Mammary epithelial cell (primary cell): ENCODE measurements at places on chromosomes 1 and 21.

DNA sequence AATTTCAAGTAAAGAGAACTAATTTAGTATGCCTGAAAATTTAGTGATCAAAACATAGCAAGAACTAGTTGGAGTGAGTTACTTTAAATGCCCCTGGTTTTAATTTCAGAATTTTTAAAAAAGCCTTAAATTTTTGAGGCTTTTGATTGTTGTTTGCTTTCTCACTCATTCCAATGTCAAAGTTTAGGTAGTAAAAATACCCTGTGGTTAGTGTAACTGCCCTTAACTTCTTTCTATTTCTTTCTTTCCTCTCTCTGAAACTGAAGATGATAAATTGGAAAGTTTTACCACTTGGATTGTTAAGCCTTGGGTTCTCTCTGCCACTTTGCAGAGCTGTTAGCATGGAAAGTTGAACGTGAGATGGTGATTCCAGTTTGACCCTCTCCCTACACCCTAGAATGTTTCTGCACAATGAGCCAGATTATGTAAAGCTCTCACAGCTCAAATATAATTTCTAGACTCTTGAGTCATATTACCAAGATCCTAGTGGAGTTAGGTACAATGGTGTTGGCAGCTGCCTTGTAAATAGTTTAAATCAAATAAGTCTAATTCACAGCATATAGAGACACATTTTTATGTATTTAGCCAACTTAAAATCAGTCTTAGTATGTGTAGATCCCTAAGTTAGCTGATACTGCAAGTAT, 192.4 kb upstream of the SGIP1 start:
- DNase-seq, result no peak

DNA sequence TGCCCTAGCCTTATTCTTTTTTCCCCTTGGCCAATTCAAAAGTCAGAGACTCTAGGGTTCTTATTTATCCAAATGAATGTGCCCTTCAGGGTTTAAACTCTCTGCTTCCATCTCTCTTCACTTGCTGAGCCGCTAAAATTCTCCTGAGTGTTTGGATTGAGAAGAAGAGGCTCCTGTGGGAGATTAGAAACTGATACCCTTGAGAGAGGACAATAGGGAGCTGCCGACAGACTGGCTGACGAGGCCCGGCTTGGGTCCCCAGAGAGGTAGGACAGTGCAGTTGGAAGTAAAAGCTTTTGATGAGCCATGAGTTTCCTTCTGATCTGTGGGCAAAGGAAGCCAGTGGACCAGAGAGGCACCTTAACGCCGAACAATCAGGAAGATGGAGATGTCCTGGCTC, 41.3 kb upstream of the UBE2U start:
- DNase-seq, result no peak

DNA sequence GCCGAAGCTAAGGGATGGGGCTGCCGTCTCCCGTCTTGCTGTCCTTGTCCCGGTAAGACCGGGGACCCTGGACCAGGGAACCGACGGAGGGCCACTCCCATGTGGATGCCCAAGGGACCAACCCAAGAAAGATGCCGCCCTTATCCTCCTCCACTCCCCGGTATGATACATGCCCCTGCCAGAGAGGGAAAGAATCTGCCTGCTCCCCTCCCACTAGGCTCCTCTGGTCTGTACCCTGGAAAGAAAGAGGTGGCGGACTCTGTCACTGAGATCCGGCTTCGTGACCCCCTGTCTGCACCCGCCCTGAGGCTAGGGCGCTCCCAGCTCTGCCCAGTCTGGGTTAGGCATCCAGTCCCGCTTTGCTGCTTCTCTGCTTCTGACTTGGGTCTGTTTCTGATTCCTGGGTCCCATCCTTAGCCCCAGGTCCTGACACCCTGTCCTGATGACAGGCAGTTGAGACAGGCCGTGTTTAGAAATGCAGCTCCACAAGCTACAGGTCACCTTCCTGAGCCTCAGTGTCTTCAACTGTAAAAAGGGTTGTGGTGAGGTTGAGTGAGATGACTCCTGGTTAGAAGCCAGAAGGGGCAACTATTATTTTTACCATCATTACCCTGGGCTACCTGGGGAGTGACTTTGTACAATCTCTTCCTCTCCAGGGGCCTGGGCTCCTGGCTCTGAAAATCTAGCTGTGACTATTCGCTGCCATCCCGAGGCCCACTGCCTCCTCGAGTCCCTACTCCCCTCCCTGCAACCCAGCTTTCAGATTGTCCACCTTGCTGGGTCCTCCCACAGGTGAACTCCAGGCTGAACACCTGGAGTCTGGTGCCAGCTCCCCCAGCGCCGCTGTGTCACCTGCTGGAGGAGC, 3.7 kb downstream of the MATN1 start:
- DNase-seq, result no peak

DNA sequence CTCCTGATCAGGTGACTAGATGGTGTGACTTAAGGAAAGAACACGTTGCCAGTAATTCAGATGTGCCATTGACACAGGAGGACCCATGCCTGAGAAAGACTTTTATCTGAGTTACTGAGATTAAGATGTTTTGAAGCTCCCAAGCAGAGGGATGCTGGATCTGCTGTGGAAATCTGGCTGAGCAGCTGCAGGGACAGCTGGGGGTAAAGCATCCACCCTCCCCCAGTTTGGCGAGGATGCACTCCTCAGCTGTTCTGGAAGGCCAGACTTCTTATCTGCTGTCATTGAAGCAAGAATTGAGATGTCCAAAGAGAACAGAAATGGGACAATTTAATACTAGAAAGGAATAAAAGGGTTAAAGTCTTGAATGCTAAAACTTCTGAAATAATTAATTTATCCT, 25.7 kb downstream of the TTC3 start:
- DNase-seq, result no peak

DNA sequence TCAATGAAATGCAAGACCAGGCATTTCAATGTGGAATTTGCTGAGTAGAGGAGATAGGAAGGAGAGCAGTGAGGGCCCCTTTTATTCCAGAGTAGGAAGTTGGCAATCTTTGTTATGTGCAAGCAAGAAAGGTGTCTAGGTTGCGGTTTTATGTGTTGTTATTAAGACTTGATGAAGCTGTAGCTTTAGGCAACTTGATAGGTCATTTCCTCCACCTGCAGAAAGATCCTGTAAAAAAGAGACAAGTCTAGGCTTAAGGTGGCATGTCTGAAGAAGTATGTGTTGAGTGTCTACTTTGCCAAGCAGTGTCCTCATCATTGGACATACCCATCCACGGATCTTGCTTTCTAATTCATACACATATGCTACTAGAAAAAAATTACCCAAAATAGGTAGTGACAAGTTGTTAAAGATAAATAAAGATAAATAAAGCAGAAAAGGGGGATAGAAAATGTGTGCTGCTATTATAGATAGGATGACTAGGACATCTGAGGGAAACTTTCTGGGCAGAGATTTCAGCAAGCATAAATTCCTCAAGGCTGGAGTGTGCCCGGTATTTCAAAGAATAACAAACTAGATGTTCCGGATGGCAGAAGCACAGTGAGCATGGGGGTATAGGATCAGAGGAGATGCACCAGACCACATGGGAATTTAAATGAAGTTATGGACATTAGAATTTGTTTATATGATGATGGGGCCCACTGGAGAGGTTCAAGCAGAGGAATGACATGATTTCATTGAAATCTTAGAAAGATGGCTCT, 335.0 kb downstream of the TGFB2 start:
- DNase-seq, result peak; percentile 63

- DNase-seq, result no peak
These were observed 213.5 kb downstream of the RPS6KC1 start for GRCh38 chr1:213264531-213264930.

DNA sequence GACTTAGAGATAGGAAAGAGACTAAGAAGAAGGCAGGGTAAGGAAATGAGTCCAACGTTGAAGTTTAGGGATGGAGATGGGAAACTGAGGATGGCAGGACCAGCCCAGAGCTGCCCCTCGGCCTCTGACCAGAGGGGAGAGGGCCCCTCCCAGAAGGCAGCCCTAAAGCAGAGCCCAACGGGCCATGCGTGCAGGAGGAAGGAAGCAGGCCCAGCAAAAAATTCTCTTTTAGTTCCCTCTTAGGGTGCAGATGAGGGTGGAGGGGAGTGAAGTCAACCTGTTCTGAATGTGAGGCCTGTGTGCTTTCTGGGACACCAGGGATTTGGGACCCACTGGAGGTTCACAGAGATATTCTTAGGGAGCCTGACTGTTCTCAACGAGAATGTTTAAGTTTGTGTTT, 225.4 kb downstream of the RHOU start:
- DNase-seq, result no peak

DNA sequence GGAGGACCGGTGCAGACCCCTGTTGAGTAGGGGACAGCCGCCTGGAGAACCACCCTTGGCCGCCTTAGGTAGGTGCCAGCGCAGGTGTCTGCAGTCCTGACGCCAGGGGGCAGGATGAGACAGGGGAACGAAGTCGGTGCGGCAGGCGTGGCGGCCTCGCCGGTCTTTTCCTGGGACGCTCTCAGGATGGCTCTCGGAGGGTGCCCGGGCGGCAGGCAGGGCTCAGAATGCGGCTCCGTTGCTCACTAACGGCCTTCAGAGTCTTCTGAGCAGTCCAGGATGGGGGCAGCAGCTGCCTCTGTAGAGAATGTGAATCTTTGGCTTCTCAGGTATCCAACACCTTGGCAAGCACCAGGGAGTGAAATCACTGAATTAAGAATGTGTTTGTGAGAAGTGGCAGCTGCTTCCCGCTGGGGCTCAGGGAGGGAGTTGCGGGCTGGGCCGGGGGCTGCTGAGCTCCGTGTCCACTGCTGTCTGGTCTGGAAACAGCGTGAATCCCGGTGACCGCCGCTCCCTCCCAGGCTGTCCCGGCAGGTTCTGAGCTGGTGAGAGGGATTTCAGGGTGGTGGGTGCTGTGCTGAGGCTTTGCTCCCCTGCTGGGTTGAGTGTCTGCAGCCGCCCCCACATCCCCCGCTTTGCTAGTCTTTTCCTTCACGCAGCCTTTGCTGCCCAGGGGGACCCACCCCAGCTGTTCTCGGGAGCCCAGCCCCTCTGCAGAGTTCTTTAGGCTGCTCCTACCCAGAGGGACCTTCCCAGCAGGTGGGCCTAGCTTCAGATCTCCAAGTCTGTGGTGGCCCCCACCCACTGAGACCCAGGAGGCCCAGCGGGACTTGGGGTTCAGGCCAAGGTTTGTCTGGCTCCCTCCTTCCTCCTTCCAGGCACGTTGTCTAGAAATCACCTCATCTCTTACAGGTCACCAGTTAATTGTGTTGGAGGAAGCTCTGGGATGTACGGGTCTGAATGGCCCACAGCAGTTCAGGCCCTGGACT, 11.1 kb upstream of the C1orf174 start:
- DNase-seq, result peak; percentile 52

- DNase-seq, result no peak
These were observed 188.0 kb downstream of the GRIK3 start for GRCh38 chr1:36846357-36846756.

DNA sequence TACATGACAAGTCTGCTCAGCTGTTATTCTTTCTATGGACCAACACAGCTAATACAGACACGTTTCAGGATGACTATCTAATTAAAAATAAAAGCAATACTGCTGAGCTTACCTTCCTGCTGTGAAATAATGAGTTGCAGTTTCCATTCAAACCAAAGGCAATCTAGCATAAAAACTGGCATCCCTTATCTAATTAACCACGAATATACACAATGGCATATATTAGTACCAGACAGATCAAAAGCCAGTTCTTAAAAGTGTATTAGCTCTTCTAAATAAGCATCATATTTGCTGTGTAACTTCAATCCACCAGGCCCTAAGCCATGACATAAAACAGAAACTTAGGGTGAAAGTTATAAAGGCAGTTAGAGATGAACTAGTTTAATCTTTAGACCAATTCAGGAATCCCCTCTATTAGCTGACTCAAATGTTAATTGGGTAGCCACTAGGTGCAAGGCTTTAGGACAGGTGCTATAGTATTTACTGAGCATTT, 20.6 kb downstream of the TESK2 start:
- no peak for DNase-seq

DNA sequence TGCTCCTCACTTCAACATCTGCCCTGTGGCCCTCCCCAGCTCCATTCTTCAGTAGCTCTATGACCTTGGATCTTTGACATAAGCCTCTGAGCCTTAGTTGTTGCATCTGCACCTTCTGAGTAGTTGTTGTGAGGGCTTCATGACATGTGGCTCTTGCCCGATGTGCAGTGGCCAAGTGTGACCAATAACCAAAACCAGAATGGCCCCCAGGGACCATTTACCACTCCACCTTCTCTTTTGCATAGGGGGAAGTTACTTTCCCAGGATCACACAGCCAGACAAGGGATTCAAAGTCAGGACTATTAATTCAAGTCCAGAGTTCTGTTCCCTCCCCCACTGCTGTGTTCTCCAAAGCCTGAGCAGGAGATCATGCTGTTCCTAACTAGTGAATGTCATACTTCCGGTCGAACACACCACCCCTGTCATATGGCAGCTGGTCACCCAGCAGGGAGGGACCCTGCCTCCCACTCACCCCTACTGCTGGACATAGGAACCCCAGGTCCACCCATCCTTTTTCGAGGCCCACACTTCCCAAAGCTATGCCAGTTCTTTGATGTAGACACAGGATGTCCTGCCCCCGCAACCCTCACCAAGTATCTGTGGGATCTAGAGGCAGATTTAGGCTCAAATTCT, 4.0 kb downstream of the FGR start:
- DNase-seq, result no peak

DNA sequence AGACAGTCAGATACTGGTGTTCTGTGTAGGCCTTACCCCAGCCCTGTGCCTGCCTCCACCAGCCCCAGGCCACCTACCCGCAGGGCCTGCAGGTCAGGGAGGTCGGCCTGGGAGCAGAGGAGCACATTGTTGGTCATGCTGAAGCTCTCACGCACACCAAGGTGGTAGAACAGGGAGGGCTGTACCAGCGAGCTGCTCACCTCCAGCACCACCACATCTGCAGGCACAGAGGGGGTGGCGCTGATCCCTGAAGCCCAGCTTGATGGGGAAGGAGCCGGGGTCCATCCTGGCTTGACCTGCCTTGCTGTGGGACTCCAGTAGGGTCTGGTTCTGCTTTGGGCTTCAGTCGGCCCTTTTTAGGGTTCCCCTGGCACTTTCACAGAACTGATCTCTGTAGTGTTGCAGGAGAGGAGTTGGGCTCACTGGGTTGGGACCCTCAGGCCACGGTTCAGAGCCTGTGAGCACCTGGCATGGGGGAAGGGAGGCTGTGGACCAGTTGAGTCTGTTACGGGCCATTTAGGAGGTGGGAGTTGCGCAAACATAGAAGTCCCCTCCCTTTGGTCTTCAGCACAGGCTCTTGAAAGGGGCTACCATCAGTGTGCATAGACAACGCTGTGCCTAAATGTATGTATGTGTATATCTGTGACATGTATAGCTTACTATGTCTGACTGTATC, 1.9 kb downstream of the MAP3K6 start:
- no peak for DNase-seq

DNA sequence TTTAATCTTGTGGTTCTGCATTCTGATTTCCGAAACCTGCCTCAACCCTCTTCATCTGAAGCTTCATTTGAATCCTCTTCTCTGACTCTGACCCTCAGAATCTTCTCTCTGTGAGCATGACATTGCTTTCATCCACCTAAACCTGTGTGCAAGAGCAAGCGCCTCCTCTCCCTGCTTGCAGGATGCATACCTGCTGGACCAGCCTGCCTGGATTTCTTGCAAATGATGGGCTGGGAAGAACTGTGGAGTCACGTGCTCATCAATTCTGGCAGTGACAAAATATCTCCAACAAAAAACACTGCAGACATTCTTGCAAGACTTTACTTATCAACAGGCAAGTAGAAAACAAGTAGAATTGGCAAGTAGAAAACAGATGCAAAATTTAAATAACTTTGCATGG, 20.8 kb upstream of the SLC35F3 start:
- DNase-seq, result no peak

GRCh38 chr21:44866780-44867179, 6.7 kb downstream of the PTTG1IP start:
- no peak for DNase-seq

- DNase-seq, result peak; percentile 46
These were observed 13.0 kb upstream of the KCNC4 start for GRCh38 chr1:110196917-110197765.
